ENCODE measurements at places on chromosomes 5 and 9.
A peak's percentile ranks its signal among the peaks of the same experiment; 100 is the strongest.

- DNase-seq = no peak
Measured at GRCh38 chr5:107601076-107601475, 69.7 kb downstream of the EFNA5 start.

DNA sequence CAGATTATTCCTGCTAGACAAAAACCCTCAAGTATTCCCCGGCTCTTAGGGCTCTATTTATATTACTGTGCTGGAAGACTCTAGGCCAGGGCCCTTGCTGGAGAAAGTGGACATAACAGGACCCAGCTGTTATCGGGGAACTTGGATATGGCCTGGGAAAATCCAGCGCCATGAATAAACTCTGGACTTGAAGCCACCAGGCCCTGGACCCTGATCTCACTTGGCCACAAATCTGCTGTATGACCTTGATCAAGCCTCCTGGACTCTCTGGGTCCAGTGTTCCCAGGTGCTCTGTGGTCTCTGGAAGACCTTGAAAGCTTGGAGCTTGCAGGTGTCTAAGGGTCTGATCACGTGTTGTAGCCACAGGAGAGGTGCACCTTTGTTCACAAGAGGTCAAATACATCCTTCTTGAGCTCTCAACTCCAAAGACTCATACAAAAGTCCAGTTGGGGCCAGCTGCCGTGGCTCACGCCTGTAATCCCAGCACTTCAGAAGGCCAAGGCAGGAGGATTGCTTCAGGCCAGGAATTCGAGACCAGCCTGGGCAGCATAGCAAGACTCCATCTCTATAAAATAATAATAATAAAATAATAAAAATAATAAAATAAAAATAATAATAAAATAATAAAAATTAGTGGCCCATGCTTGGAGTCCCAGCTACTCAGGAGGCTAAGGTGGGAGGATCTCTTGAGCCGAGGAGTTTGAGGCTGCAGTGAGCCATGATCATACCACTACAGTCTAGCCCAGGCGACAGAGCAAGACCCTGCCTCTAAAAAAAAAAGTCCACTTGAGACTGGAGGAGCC is 26.5 kb downstream of the COL27A1 start:
- DNase-seq = no peak

DNA sequence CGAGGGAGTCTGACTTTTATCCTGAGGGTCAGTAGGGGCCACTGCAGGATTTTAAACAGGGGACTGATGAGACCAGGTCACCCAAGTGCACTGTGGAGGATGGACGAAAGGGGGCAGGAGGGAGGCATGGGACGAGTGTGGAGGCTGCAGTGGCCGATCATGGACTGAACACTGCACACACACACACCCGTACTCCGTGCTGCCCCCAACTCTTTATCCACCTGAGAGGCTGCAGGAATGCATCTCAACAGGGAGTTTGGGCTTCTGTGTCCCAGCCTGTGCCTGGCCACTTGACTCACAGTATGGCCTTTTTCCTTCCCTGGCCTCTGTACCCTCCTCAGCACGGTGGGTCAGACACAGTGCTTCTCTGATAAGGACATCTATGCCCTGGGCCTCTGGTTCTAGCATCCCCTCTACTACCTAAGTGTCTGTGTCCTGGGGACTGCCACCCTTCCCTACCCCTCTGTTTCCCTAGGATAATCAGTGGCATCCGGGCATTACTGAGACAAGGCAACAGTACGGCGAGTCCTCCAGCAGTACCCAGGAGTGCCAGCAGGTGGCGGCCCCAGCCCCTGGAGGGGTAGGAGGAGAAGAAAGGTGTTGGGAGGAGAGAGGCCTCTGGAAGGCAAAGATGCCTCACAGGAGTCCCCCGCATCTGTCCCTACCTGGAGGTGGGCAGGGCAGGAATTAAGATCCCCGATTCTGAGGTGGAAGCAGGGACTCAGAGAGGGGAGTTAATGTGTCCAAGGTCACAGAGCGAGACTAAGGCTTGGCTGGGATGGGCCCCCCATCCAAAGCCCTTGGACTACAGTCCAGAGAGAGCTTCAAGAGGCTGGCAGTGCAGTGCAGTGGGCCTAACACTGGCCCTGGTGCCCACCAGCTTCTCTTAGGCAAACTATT is 5.1 kb upstream of the CDX1 start:
- peak; percentile 22 for DNase-seq

GRCh38 chr5:163094492-163095180 is 342.8 kb upstream of the CCNG1 start:
- DNase-seq = no peak

DNA sequence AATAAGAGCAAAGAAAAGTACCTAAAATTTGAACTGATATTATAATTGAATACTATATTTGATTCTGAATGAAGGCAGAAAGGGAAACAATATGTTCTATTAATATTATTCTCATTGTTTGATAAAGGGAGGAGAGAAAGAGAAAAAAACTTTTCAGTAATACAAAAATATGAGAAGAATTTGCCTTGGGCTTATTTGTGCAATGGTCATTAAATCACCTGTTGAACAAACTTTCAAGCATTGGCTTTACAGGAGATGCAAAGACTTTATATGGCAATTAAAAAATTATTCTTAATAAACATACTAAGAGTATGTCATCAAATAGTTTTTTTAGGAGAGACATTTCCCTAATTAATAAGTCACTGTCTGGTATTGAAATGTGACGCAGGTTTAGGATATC is 85.0 kb downstream of the CSNK1G3 start:
- no peak for DNase-seq

DNA sequence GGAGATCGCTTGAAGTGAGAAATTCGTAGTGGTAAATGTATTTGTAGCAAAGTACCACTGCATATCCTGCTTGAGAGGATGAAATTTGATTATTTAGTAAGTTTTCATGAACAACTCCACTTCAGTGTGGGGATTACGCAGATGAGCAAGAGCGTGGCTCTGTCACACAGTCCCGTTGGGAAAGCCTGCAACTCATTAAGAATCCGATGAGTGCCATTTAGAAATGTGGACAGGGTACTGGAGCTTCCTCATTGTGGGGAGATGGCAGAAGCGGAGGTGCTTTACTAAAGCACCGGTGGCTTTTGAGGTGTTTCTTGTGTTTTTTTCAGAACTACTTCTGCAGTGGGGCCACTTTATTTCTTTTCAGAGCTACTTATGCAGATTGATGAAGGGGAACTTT is 1.4 kb downstream of the TJP2 start:
- DNase-seq = no peak

DNA sequence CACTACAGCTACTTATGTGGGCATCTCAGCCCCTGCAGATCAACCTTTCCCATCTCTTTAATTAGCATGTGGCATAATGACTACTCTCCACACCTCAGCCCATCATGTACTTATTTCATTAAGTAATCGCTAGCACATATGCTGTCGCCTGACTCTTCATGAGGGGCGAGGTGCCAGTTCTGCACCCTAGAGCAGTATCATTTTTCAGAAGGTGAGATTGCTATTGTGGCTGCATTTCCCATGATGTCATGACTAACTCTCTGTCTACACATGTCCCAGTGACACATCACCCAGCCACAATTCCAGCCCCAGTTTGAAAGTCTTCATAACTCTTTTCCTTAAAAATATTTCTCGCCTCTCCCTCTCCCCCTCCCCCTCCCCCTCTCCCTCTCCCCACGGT is 7.6 kb upstream of the F2RL1 start:
- DNase-seq = no peak

DNA sequence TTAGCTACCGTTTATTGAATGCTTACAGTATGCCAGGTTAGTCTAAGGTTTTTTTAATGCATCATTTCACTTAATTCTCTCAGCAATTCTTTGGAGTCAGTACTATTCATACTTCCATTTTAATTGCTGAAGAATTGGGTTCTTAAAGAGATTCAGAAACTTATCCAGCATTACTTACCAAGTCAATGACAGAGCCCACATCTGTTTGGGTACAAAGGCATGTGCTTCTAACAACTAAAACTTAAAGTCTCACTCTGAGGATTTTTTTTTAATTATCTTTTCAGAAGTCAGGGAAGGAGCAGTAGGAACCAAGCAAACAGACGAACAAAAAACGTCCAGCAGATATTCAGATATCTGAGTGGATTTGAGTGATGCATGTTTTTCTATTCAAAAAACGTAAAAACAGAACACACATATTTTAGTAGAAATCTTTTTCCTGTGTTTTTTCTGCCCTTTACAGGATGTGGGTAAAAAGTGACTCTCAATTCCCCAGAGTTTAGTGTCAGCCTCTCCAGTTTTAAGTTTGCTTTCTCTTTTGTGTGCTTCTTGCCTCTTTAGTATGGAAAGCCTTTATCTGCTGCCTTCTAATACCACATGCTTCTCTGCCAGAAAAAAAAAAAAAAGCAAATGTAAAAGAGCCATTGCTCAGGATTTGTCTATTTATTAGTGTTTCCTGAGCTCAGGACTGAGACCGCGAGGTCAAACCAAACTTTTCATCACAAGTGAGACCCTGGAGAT is 118.0 kb downstream of the PRKACG start:
- no peak for DNase-seq

DNA sequence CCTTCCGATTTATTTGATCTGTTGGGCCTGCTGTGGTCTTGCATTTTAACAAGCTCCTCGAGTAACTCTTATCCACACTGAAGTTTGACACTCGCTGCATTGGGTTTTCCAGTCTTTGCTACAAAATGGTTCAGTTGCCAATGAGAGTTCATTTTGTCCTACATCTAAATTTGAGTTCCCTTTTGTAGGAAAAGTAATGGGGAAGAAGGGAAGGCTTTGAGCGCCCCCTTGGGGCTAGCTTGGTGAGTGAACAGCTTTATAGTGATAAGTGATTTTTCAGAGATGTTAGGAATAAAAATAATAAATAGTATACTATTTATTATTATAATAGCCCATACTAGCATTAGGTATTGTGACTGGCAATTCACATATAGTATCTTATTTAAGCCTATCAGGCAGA is 89.9 kb upstream of the GNAQ start:
- peak; percentile 26 for DNase-seq

DNA sequence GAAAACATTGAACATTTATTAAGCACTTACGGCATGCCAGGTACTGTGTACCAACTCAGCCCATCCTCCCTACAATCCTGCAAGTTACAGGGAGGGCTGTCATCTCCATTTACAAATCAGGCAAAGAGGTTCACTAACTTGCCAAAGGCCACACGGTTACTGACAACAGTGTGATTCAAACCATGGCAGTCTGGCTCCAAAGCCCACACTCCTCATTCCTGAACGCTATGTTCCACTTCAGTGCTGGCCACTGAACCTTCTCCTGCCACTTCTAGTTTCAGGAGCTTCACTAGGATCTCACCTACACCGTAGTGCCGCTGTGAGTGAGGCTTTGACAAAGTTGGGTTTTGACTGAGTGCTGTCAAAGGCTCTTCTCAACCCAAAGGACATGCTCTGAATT is 7.2 kb upstream of the LIFR start:
- no peak for DNase-seq

DNA sequence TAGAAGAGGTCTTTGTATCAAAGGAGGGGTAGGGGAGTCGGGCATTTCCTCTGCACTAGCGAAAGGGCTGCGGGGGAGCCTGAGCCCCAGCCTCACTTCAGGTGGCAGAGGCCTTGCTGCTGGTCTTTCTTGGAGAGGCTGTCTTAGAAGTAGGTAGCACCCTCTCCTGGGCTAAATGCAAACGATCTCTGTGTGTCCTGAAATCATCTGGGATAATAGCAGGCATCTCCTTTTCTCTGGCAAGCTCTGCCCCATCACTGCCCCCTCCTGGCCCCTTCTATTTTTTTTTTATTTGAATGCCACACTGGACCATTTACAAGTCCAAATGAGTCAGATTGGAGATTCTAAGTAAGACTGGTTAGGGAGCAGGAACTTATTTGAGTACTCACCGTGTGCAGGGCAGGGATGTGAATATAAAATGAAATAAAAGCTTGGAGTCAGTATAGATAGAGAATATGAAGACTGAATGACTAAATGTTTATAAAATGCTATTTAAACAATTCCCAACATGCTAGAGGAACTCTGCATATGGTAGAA is 137.1 kb downstream of the FGF1 start:
- DNase-seq = peak; percentile 46

All from NCI-H1105 (cell line).